T-helper 17 cell (primary cell): ENCODE measurements at places on chromosomes 16 and 17.
A peak's percentile ranks its signal among the peaks of the same experiment; 100 is the strongest.

DNA sequence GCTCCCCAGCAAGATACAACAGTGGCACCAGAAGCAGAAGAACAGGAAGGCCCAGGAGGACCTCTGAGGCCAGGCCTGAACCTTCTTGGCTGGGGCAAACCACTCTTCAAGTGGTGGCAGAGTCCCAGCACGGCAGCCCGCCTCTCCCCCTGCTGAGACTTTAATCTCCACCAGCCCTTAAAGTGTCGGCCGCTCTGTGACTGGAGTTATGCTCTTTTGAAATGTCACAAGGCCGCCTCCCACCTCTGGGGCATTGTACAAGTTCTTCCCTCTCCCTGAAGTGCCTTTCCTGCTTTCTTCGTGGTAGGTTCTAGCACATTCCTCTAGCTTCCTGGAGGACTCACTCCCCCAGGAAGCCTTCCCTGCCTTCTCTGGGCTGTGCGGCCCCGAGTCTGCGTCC is 11.9 kb downstream of the CES3 start:
- DNase-seq, result no peak

DNA sequence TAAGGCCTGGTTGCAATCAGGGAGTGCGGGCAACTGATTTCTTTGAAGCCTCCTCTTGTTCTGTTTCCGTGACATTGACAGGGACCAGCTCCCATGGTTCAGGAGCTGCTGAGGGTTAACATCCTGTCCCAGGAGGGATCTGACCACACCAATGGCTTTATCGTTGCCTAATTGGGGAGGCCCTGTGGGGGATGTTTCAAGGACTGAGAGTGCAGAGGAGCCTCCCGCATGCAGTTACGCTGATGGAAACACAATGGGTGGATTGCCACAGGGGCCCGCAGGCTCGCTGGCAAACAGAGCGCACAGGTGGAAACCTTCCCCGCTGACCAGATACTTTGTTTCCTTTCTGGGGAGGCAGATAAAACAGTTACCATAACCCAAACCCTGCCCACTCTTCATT is 23.8 kb upstream of the ABCC1 start:
- DNase-seq, result no peak

DNA sequence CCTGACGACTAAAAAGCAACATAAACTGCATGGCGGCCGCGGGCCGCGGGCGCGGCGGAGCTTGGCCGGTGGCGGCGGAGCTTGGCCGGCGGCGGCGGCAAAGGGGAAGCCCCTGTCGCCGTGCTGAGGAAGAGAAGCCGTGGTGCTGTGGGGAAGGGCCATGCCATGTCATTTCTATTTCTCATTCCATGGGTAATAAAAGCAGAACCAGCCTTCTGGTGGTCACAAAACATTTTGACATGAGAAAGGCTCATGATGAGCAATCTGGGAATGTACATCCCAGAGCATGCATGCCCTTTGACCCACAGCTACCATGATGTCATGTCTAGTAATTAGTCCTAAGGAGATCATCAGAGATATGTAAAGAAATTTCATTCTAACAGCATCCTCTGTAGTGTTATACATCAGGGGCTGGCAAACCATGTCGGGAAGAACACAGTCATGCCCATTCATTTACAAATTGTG is 23.9 kb upstream of the HEATR6 start:
- DNase-seq, result peak; percentile 15

DNA sequence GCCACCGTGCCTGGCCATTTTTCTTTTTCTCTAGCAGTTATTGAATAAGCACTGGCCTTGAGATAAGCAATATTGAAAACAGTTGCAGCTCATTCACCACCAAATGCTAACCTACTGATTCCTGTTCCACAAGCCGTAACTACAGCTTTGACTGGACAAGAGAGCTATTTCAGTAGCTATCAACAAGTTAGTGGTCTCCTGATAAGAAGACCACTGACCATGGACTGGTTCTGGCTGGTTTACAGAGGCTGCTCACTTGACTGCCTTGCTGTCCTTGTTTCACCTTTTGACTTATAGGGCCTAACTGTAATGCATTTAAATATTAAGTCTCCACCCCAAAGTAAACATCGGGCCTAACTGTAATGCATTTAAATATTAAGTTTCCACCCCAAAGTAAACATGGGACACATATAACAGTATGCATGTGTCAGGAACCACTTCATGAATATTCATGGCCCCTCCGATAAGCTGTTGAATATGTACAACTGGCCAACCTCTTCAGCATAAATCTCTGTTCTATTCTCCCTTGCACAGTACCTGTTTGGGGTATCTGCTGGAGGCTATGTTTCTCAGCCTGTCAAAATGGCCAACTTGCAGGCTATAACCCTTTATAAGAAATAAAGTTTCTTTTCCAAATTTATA is 94.1 kb downstream of the USP32 start:
- DNase-seq, result no peak

GRCh38 chr17:29283496-29283895 is 10.5 kb downstream of the NUFIP2 start:
- DNase-seq, result no peak

DNA sequence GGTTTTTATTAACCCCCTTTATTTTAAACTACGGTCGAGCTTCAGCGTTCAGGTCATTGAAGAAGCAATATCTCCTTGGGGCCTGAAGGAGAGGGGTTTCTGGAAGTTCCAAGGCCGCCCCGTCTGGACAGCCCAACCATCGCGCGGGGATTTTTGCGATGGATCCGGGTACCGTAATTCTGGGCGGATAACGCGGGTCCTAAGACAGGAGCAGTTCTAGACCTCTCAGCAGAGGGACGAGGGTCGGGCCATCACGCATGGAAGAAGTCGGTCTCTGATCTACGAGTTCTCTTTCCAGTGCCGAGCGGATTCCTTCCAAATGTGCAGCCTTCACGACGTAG is 3.6 kb downstream of the BORCS6 start:
- DNase-seq, result no peak

- DNase-seq, result no peak
These were observed 5.4 kb downstream of the PGS1 start for GRCh38 chr17:78383725-78384471.

DNA sequence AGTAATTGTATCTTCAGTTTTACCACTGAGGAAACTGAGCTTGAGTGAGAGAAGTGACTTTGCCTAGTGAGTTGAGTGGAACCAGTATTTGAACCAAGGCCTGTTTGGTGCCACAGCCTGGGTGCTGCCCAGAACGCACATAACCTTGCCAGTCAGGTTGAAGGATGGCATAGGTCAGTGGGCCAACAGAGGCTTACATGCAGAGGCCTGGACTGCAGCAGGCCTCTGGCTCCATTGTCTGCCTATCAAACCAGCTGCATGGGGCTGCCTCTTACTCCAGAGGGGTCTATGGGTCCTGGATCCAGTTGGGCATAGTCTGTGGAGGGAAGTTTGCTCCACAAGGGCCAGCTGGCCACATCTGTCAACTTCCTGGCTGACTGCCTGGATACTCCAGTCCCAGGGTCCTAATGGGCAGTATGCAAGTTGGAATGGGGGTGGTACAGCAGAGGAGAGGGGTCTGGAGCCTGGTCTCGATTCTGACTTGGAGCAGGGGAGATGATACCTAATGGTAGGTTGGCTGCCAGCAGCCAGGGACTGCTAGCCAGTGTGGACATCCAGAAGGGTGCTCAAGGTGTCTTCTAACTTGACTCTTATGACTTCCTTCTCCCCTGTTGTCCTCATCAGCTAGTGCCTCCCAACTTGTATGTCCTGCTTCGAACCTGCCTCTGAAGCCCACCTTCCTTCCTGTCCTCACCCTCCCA is 11.1 kb upstream of the RNF112 start:
- DNase-seq, result no peak

DNA sequence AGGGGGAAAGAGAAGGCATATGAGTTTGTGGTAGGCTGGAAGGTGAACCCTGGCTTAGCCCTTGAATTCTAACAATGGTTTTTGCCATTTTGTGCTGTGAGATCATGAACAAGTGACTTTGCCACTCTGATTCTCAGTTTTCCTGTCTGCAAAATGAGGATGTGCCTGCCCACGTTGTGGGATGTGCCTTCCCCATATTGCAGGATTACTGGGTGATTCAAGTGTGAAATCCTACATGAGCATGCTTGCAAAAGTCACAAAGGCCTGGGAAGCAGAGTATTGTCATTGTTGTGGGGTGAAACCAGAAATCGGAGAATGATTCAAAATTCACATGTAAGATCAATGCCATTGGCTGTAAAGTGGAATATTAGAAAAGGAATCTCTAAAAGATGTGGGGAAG is 28.6 kb upstream of the TVP23A start:
- no peak for DNase-seq

DNA sequence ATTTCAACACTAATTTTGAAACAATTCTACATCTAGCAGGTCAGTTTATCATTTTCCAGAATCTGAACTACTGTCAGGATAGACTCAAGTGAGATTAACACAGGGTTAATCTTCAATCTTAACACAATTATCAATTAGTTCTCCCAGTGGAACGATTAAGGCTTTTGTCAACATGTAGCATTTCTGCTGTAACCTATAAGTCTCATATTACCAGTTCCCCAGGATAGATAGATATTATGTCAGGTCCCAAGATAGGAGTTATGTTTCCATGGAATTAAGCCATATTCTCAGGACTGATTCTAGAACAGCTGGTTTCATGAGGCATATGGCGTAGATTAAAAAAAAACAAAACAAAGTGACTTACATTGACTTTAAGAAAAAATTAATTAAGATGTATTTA is 4.4 kb upstream of the FBF1 start:
- DNase-seq, result no peak

DNA sequence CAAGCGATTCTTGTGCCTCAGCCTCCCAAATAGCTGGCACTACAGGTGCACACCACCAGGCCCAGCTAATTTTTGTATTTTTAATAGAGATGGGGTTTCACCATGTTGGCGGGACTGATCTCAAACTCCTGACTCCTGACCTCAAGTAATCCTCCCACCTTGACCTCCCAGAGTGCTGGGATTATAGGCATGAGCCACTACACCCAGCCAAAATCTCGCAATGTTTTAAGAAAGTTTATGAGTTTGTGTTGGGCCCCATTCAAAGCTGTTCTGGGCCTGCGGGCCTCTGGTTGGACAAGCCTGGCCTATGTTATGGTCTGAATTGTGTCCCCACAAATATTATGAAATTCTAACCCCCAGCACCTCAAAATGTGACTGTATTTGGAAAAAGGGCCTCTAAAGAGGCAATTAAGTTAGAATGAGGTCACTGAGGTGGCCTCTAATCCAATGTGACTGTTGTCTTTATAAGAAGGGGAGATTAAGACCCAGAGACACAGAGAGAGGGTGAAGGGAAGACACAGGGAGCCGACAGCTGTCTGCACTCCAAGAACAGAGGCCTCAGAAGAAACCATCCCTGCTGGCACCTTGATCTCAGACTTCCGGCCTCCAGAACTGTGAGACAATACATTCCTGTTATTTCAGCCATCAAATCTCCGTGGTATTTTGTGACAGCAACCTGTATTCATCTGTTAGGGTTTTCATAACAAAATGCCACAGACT is 469.9 kb downstream of the HS3ST4 start:
- no peak for DNase-seq

GRCh38 chr17:61980535-61980934 is 52.8 kb upstream of the INTS2 start:
- DNase-seq, result no peak

DNA sequence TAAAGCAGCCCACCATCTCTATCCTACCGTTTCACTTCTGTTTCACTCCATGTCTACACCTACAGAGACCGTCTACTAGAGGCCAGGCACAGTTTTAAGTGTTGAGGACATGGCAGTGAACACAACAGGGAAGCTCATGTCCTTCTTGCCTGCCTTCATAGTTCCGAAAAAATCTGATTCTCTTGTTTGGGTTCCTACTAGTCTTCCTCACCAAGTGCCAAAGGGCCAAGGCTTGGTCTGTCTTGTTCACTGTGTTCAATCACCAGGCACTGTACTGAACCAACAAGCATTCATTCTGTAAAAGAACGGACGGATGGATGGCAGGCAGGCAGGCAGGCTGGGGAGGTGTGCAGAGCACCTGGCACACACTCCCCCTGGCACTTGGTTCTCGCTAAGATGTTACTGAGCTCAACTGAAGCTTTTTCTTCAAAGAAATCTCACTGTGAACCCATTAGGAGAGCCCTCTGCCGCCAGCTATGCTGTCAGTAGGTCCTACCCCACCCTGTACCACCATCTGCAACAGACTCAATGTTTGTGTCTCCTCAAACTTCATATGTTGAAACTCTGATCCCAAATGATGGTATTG is 2.5 kb downstream of the DEXI start:
- no peak for DNase-seq

DNA sequence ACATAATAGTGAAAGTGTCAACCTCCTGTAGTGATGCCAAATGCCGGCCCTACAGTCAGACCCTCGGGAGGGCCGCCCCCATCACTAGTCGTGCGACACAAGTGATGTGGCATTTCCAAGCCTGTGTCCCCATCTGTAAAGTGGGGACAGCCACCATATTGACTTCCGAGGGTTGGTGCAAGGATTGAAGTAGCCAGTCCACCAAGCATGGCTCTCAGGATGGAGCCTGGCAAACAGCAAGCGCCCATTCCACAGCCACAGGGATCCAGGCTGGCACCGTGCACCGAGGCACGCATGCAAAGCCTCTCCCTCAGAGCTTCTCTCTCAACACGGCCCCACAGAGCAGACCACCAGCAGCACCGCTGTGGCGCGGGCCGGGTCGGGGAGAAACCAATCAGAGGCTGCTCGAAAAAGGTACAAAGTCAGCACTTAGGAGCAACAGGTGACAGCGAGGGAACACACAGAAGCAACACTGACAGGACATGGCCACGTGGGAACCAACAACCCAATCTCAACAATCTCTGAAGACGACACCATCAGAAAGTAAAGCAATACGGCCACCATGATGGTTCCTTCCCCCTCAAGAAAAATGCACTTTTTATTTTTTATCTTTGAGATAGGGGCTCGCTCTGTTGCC is 20.6 kb downstream of the ZCCHC14 start:
- DNase-seq, result no peak

- peak; percentile 39 for DNase-seq
These were observed 55.0 kb upstream of the CBFA2T3 start for GRCh38 chr16:89031715-89032659.

DNA sequence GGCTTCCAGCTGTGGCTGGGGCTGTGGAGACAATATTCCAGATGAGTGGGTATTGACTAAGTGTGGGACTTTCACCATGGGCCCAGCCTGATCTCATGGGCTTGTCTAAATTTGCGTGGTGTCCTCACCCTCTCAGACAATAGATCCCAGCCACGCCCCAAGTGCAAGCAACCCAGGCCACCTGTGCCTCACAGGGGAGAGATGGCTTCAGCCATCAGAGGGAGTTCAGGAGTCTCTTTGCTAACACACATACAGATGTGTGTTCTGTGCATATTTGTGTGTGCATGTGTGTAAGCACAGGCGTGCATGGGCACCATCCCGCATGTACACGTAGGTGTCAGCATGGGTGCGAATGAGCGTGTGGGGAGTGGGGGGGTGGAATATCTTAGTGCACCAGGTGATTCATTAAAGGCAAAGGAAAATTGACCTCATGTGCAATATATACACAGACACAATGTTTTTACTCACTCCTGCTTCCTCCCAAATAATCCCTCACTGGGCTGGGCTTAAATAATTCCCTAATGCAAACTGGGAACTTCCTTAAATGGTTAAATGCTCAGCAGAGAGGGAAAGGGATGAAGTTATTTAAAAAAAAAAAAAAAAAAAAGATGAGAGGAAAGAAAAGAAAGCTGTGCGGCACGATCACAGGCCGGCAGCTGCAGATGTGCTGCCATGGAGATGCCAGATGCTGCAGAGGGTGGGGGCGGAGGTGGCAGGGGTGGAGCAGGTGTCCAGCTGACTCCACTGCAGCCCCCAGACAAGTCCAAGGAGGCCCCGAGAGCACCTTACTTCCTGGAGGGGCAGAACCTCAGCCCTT is 24.0 kb upstream of the CDC42EP4 start:
- no peak for DNase-seq
